Aorta (tissue), 5 donors: ENCODE measurements at places on chromosomes 12 and 14. TPM values are rescaled to one million over a fixed set of nuclear protein-coding genes. Genes with fewer than 3 reads are reported as not detected.

DNA sequence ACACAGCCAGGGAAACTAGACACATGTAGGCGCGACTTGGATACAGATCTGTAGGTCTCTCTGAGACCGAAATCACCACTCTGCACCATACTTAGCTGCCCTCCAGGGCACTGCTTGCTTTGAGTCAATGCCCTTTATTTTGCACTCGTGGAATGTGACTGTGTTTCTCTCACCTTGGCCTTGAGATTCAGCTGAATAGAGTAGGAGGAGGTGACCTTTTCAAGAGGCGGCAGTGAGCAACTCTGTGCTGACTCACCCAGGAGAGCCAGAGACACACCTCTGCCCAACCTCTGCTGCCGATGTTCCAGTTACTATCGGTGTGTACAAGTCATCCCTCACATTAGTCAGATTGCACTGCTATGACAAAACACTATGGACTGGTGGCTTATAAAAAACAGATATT lies 583.4 kb downstream of the VRK1 start:
- no peaks in the 10 kb centered on the region for H3K36me3 ChIP-seq
- no peak overlapping the region for H3K4me3 ChIP-seq
- no peak for DNase-seq
- H3K4me1 ChIP-seq, result no peaks in the 10 kb centered on the region
- no peaks in the 10 kb centered on the region for H3K27me3 ChIP-seq

DNA sequence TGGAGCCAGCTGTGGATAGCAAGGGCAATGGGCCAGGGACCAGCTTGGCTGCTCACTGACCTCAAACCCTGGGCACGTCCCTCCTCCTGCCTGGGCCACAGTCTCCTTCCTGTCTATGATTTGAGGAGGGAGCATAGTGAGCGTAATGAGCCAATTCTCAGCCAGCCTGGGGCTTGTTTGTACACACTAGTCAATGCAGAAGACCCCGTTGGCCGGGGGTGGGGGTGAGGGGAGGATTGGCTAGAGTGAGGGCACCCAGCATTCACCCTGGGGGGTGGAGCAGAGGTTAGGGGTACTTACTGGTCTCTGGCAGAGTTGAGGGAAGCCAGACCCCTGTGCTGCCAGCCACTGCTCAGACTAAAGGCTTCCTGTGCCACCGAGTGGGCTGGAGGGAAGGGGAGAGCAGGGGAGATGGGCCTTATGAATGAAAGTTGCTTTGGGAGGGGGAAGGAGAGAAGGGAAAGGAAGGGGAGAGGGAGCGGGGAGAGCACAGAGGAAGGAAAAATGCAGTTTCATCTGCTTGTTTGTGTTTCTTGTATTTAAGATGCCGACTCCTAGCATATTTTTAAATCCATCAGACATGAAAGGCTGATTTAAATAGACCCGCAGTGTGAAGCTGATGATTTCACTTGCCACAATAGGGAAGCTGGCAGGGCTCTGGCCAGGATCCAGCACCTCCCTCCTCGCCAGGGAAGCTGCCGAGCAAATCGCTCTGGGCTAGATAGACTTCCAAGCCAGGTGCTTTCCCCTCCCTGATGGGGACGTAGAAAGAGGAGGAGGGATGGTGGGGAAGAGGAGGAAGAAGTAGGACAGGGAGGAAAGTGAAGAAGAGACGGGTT lies 114.0 kb downstream of the PRMT8 start:
- no peak overlapping the region for H3K4me3 ChIP-seq
- H3K36me3 ChIP-seq, result no peaks in the 10 kb centered on the region
- DNase-seq, result peak; percentile 72
- no peaks in the 10 kb centered on the region for H3K27me3 ChIP-seq
- no peaks in the 10 kb centered on the region for H3K4me1 ChIP-seq

- no peak overlapping the region for H3K27ac ChIP-seq
- no peaks in the 10 kb centered on the region for H3K27me3 ChIP-seq
- no peak overlapping the region for H3K4me3 ChIP-seq
- no peaks in the 10 kb centered on the region for H3K4me1 ChIP-seq
- no peak for DNase-seq
These were observed 27.4 kb downstream of the PCNX1 start for GRCh38 chr14:70934502-70935134.

DNA sequence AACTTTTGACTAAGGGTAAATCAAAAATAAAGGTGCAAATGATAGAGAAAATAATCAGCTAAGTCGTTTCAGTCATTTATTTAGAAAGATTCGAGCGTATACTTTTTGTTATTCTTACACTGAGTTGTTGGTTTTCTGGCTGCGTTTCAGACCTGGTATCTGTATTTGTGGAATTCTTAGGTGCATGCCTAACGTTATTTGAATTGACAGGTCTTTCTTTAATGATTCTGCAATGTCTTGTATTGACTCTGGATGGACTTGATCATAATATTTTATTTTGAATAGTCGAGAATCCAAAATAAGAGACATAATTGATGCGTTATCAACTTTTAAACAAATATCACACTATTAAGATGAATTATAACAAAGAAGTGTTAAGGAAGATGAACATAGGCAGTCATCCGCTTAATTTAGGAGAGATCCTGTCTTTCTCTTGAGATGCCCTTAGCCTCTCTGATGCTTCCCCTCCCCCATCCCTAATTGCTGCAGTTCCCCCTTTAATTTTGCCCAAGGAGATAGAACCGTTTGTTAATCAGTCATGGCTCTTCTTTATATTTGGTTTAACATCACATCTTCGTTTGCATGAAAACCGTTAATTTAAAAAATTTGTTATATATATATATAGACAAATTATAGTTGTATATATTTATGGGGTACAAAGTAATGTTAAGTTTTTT lies 1.8 kb downstream of the ALX1 start:
- H3K27ac ChIP-seq, result no peak overlapping the region
- no peak overlapping the region for H3K4me3 ChIP-seq
- no peaks in the 10 kb centered on the region for H3K4me1 ChIP-seq
- DNase-seq, result no peak

- H3K4me3 ChIP-seq, result no peak overlapping the region
- no peaks in the 10 kb centered on the region for H3K36me3 ChIP-seq
- H3K27me3 ChIP-seq, result no peaks in the 10 kb centered on the region
These were observed 182.3 kb downstream of the GALC start for GRCh38 chr14:87810711-87811110.

DNA sequence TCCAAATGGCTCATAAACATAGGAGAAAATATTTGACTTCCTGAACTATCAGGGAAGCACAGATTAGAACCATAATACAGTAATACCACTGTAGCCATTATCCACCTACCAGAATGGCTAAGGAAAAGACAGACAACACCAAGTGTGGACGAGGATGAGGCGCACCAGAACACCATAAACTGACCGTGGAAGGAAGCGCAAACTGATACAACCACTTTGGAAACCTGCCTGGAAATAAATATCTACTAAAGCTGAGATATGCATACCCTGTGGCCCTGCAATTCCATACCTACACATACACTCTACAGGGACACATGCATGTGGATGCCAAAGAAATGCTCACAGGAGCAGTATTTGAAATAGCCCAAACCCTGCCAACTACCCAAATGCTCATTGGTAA lies 60.3 kb downstream of the RBM19 start:
- no peak for DNase-seq
- no peaks in the 10 kb centered on the region for H3K4me1 ChIP-seq
- H3K4me3 ChIP-seq, result no peak overlapping the region
- H3K27ac ChIP-seq, result no peak overlapping the region
- peaks cover 7% of the 10 kb centered on the region for H3K36me3 ChIP-seq

GRCh38 chr12:110689281-110690126 lies 589 bp upstream of the HVCN1 start:
- H3K27ac ChIP-seq, result no peak overlapping the region
- H3K36me3 ChIP-seq, result no peaks in the 10 kb centered on the region
- peak overlapping the region; percentile 45 for H3K4me3 ChIP-seq
- peak; percentile 85 for DNase-seq
- no peaks in the 10 kb centered on the region for H3K4me1 ChIP-seq

DNA sequence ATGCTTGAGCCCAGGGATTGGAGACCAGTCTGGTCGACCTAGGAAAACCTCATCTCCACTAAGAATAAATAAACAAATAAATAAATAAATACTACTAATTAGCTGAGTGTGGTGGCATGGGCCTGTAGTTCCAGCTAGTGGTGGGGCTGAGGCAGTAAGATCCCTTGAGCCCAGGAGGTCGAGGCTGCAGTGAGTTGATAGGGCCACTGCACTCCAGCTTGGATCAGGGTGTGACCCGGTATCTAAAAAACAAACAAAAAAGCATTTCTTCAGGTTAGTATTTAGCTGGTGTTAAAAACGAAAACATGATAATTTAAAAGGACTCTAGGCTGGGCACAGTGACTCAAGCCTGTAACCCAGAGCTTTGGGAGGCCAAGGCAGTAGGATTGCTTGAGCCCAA lies 1.2 kb upstream of the FGD4 start:
- no peaks in the 10 kb centered on the region for H3K36me3 ChIP-seq
- H3K27me3 ChIP-seq, result no peaks in the 10 kb centered on the region
- DNase-seq, result no peak
- no peaks in the 10 kb centered on the region for H3K4me1 ChIP-seq

GRCh38 chr12:42730291-42730690 lies 140.7 kb upstream of the PRICKLE1 start:
- H3K36me3 ChIP-seq, result no peaks in the 10 kb centered on the region
- no peaks in the 10 kb centered on the region for H3K27me3 ChIP-seq
- no peaks in the 10 kb centered on the region for H3K4me1 ChIP-seq

DNA sequence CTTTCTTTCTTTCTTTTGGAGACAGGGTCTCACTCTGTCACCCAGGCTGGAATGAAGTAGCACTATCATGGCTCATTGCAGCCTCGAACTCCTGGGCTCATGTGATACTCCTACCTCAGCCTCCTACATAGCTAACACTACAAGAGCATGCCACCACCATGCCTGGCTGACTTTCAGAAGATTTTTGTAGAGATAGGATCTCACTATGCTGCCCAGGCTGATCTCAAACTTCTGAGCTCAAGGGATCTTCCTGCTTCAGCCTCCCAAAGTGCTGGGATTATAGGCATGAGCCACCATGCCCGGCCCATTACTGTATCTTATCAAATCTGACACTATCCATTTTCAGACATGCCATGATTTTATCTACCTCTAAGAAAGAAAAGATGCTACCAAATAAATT lies 31.6 kb downstream of the NDUFA12 start:
- DNase-seq, result no peak
- no peak overlapping the region for H3K4me3 ChIP-seq
- H3K27me3 ChIP-seq, result no peaks in the 10 kb centered on the region
- no peak overlapping the region for H3K27ac ChIP-seq
- H3K36me3 ChIP-seq, result peaks cover 4% of the 10 kb centered on the region

DNA sequence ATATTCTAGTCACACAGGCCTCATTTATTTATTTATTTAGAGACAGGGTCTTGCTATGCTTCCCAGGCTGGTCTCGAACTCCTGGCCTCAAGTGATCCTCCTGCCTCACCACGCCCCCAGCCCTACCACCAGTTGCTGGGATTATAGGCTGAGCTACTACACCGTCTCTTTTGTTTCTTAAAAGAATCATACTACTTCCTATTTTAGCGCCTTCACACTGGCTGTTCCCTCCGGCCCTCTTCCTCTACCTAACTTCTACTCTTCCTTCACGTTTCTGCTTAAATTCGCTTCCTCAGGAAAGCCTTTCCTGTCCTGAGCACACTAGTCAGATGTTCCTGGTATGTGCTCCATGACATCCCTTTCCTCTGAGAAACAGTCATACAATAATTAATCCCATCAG lies 6.4 kb upstream of the MRPL42 start:
- DNase-seq, result no peak
- no peak overlapping the region for H3K4me3 ChIP-seq
- H3K4me1 ChIP-seq, result no peaks in the 10 kb centered on the region
- H3K27me3 ChIP-seq, result no peaks in the 10 kb centered on the region
- H3K36me3 ChIP-seq, result no peaks in the 10 kb centered on the region

GRCh38 chr12:43579206-43579605 lies 27.2 kb upstream of the ADAMTS20 start:
- H3K27ac ChIP-seq, result no peak overlapping the region
- H3K4me1 ChIP-seq, result no peaks in the 10 kb centered on the region
- H3K4me3 ChIP-seq, result no peak overlapping the region

GRCh38 chr12:111730420-111730819 lies 36.3 kb upstream of the ALDH2 start:
- peaks cover 4% of the 10 kb centered on the region for H3K36me3 ChIP-seq
- H3K4me1 ChIP-seq, result no peaks in the 10 kb centered on the region
- H3K27me3 ChIP-seq, result no peaks in the 10 kb centered on the region

DNA sequence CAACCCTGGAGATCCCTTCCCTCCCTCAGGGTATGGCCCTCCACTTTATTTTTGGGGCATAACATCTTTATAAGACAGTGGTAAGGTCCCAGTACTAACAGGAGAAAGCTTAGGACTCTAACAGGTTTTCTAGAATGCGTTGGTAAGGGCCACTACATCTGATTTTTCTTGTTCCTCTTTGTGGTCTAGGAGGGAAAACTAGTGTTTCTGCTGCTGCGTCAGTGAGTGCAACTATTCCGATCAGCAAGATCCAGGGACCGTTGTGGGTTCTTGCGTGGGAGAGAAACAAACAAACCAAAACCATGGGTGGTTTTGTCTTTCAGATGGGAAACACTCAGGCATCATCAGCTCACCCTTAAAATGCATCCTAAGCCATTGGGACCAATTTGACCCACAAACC lies 123.6 kb upstream of the SLC16A7 start:
- no peak overlapping the region for H3K27ac ChIP-seq
- no peaks in the 10 kb centered on the region for H3K27me3 ChIP-seq
- no peaks in the 10 kb centered on the region for H3K36me3 ChIP-seq
- no peak overlapping the region for H3K4me3 ChIP-seq
- DNase-seq, result no peak

GRCh38 chr12:112575559-112576067 lies 156.9 kb downstream of the PTPN11 start:
- no peaks in the 10 kb centered on the region for H3K4me1 ChIP-seq
- no peak for DNase-seq
- H3K4me3 ChIP-seq, result no peak overlapping the region
- no peak overlapping the region for H3K27ac ChIP-seq
- no peaks in the 10 kb centered on the region for H3K27me3 ChIP-seq
- no peaks in the 10 kb centered on the region for H3K36me3 ChIP-seq

DNA sequence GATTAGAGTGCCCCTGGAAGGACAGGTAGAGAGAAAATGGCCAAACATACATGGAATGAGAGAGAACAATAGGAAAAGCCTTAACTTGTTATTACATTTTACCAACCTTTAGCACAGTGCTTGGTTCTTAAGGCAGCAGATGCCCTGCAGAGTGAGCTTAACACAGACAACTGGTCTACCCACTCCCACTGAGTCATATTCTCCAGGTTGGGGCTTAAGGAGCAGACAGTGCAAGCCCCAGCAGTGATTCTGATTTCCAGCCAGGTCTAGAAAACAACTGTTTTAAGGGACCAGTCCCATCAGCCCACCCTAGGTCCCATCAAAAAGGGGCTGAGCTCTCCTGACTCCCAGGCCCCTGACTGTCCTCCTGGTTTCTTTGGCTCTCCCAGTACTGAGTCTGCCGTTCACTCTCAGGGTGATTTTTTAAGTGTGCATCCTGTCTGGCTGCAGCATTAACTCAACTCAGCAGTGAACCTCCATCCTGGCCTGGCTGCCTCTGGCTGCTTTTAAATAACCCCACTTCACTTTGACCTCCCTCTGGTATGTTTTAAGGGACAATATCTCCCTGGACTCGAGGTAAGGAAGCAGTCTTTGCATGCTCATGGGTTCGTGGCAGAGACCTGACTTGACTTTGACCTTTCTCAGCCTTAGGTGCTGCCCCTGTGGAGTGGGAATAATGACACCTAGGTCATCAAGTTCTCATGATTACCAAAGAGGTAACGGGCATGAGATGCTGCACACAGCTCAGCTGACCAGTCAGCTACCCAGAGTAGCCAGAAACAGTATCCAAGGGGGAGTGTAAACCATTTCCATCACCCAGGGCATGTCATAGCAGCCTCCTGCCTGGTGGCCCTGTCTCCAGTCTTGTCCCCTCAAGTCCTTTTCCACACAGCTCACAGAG lies 210.7 kb upstream of the PWP1 start:
- no peaks in the 10 kb centered on the region for H3K27me3 ChIP-seq
- DNase-seq, result no peak
- H3K4me1 ChIP-seq, result no peaks in the 10 kb centered on the region
- H3K27ac ChIP-seq, result no peak overlapping the region

Gene TBC1D30
- 1.9 TPM for polyA plus RNA-seq

Gene RNU4-1
- polyA plus RNA-seq, result not detected

Gene ANKRD52
- polyA plus RNA-seq, result 9.3 TPM

Gene FAM234B
- polyA plus RNA-seq, result 0.95 TPM
